Stimulated activated CD8-positive, alpha-beta memory T cell treated with anti-CD3 and anti-CD28 coated beads, Interleukin-15, amount 100 ng/mL, for 1 hour (primary cell): ENCODE measurements at places on chromosomes 16 and 17.

- DNase-seq = no peak
These were observed 35.0 kb upstream of the MED13 start for GRCh38 chr17:62100055-62100454.

DNA sequence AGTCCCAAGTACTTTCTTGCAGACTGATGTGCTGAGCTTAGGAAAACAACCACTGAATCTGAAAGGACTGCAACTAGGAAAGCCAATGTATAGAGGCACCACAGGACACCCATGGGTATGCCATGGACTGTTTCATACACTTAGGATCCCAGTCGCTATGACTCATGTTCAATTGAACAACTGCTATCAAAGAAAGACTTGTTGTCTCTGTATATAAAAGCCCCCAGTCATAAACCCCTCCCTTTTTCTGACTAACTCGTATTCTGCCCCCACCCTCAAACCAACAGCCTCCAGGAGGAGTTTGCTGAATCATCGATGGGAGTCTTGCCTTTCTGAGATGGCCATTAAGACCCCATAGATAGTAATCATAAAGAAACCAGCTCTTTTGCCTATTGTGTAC is 205.4 kb downstream of the ANKFN1 start:
- no peak for DNase-seq

DNA sequence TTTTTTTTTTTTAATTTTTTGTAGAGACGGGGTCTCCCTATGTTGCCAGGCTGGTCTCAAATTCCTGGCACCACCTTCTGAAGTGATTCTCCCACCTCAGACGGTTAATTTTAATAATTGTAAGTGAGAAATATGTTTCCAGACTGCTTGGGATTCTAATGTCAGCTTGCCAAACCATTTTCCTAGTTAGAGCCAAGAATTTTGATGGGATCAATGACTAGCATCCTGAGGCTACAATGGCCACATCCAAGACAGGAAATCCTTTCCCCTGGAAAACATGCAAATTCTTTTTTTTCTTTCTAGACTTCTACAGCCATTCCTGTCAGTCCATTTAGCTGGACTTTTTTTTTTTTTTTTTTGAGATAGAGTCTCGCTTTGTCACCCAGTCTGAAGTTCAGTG is 32.6 kb downstream of the IGF2BP1 start:
- DNase-seq = no peak

DNA sequence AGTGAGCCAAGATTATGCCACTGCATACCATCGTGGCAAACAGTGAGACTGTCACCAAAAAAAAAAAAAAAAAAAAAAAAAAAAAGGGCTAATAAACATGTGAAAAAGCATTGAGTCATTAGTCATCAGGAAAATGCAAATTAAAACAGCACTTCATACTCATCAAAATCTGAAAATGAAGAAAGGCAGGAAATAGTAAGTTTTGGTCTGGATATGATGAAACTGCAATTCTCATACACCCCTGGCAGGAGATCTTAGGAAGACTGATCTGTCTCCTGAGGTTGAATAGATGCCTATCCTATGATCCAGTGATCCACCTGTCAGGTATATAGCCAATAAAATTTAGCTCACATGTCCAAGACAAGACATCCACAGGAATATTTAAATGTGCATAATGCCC is 212.7 kb downstream of the CPPED1 start:
- DNase-seq = no peak

DNA sequence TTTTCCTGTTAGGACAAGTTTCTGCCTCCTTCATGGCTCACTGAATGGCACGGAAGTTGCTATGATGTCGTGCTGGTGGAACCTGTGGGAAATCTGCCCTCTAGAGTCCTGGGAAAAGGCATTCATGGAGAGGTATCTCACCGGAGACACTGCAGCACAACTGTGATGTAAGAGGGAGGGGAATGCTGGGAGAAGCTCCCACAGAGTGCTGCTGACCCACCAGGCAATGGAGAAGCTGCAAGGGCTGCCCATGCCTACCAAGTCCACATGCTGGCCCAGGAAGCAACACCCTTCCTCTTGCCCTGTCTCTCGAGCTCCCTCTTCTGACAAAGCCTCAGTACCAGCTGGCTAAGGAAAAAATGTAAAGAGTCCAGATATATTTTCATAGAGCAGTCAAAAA is 45.2 kb upstream of the SLC5A11 start:
- DNase-seq = no peak

- no peak for DNase-seq
These were observed 13.9 kb downstream of the USP7 start for GRCh38 chr16:8949536-8950418.

GRCh38 chr17:50642722-50643656 is 8.3 kb downstream of the ABCC3 start:
- no peak for DNase-seq
